KG1 (cell line): ENCODE measurements at places on chromosomes 12 and 14.
A peak's percentile ranks its signal among the peaks of the same experiment; 100 is the strongest.

GRCh38 chr14:90727082-90727481 is 89.1 kb downstream of the TTC7B start:
- DNase-seq: no peak

GRCh38 chr12:113154351-113154973 is 4.9 kb downstream of the CFAP73 start:
- DNase-seq: no peak

DNA sequence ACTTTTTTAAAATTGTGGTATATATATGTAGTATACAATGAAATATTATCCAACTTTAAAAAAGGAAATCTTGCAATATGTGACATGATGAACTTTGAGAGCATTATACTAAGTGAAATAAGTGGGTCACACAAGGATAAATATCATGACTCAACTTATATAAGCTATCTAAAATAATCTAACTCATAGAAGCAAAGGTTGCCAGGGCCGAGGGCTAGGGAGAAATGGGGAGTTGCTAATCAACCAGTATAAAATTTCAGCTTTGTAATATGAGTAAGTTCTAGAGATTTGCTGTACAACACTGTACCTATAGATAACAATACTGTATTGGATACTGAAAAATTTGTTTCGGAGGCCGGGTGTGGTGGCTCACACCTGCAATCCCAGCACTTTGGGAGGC is 38.5 kb downstream of the TAOK3 start:
- no peak for DNase-seq

- DNase-seq: no peak
Measured at GRCh38 chr12:105552056-105552455, 221.6 kb downstream of the C12orf75 start.

DNA sequence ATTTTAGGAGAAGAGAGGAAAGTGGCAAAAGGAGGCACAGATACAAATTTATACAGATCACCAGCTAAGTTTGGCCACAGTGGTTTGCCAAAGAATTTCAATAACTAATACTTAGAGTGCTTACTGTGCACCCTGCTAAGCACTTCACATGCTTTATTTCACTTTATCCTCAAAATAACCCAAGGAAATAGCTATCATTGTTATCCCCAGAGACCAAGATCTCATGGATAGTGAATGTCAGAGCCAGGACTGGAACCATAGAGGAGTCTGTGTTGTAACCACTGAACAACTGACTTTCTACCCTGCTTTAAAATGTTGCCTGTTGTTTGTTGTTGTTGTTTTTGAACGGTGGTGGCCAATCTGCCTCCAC is 1.3 kb upstream of the TCP11L2 start:
- DNase-seq: no peak

GRCh38 chr12:59069516-59069915 is 149.2 kb upstream of the LRIG3 start:
- DNase-seq: no peak

- no peak for DNase-seq
Measured at GRCh38 chr14:100900837-100901390, 2.6 kb downstream of the RTL1 start.

DNA sequence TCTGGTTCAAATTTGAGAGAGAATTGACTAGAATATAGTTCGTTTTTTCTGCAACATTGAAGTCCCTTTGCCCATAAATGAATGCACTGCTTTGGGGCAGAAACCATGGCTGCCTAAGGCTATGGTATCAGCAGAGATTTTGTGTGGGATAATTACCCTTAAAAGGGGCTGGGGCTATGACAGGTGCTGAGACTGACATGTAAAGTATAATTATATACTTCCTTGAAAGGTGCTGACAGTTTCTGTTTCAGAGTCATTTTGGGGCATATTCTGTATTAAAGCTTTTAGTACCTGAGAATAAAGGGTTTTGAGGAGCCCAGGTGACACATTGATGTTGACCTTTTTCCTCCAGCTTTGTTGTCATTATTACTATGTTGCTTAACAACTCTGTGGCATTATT is 150.3 kb upstream of the PTPRQ start:
- no peak for DNase-seq

GRCh38 chr14:35963209-35963608 is 137.1 kb downstream of the BRMS1L start:
- no peak for DNase-seq

GRCh38 chr12:104930388-104931326 is 27.4 kb downstream of the SLC41A2 start:
- DNase-seq: no peak

DNA sequence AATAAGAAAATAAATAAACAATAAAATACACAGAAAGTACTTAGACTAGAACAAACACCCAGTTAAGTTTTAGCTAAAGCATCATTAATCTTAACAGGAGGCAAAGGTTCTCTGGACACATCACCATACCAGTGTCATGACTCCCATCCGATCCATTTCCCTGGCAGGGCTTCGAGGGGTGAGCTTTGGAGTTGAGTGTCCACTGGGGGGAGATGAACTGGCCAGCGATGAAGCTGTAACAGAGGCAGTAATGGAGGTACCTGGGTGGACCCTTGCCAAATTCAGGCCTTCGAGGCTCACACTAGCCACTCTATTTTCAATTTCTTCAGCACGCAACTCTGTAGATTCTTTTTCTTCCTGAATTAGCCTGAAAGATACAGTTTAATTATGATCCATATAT is 269.5 kb downstream of the ACSS3 start:
- DNase-seq: no peak

GRCh38 chr12:121005346-121005815 is 10.9 kb downstream of the C12orf43 start:
- DNase-seq: no peak

GRCh38 chr14:59086241-59086882 is 102.1 kb upstream of the DAAM1 start:
- no peak for DNase-seq

DNA sequence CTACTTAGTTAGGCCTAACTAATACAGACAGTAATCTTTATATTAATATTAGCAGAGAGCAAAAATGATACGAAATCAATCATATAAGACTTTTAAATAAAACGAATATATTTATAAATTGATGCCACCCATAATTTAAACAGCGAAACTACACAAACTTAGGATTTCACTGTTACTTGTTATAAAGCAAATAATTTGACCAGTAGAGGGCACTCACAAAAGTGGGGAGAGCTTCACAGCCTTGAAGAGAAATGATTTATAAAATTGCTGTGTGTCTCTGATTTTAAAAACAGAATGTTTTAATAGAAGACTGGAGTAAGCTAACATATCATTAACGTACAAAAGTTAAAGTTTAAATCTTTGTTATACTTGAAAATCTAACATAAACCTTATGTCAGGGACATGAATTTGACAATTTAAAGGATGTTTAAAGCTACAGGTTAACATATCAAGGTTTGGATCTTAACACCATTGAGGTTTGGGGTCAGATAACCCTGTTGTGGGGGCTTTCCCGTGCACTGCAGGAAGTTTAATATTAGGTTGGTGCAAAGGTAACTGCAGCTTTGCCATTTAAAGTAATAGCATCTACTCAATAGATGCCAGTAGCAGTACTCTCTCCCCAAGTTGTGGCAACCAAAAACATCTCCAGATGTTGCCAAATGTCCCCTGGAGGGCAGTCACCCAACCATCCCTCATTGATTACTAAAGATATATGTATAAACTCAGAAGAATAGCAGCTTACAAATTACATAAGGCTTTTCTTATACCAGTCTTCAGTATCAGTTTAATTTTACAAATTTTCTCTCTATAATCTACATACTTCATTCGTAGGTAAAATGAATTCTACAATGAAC is 9.3 kb downstream of the KRAS start:
- DNase-seq: peak; percentile 29

DNA sequence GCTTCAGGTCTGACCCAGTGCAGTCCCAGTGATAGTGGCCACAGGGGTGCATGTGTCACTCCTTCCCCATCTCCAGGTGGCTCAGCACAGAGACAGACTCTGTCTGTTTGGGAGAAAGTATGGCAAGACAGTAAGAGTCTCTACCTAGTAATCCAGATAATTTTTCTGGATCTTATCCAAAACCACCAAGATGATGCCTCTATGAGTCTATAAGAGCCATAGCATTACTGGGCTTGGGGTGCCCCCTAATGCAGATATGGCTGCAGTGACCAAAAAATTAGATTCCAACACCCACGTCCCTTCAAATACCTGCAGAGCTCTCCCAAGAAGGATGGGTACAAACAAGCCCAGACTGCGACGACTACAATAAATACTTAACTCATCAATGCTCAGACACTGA is 123.8 kb downstream of the GRIP1 start:
- no peak for DNase-seq

DNA sequence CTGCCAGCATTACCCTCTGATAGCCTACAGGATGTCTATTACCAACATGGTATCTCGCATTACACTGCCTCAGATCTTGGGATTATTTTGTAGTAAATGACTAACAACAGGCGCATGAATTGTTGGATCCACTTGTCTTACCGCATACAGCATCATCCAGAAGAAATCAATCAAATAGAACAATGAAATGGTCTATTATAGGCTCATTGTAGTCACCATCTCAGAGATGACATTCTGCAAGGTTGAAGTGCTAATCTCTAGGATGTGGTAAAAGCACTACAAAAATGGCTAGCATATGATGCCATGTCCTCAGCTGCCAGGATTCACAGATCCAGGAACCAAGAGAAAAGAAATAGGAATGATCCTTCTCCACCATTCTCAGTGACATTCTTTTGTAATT is 52.0 kb downstream of the WASHC3 start:
- DNase-seq: no peak

GRCh38 chr14:56514663-56515371 is 64.8 kb upstream of the TMEM260 start:
- DNase-seq: no peak

DNA sequence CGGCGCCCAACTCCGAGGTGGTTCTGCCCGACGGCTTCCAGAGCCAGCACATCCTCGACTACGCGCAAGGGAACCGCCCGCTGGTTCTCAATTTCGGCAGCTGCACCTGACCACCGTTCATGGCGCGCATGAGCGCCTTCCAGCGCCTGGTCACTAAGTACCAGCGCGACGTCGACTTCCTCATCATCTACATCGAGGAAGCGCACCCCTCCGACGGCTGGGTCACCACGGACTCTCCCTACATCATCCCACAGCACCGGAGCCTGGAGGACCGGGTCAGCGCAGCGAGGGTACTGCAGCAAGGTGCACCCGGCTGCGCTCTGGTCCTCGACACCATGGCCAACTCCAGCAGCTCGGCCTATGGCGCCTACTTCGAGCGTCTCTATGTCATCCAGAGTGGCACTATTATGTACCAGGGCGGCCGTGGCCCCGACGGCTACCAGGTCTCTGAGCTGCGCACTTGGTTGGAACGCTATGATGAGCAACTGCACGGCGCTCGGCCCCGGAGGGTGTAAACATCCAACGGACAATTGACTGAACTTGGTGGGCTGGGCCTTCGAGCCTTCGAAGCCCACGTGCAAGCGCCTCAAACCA is 699 bp downstream of the DIO3 start:
- DNase-seq: no peak

GRCh38 chr14:68047906-68048305 is 228.3 kb downstream of the RAD51B start:
- no peak for DNase-seq

DNA sequence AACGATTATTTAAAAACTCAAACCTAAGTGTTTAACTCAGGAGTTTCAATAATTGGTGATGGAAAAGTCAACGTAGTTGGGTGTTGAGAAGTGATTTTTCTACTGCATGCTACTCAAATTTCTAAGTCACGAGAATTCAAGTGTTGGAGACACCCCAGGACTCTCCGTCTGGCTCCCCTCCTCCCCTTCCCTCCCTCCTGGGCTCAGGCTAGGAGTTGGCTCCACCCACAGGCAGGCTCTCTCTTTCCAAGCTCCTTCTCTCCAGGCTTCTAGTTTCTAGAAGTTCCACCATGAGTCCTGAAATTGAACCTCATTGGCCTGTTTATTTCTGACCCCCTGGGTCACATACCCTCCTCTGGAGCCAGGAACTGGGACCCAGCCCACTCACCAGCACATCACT is 73.0 kb downstream of the TMEM132D start:
- DNase-seq: no peak

GRCh38 chr12:10101648-10102220 is 2.9 kb upstream of the CLEC1A start:
- no peak for DNase-seq

DNA sequence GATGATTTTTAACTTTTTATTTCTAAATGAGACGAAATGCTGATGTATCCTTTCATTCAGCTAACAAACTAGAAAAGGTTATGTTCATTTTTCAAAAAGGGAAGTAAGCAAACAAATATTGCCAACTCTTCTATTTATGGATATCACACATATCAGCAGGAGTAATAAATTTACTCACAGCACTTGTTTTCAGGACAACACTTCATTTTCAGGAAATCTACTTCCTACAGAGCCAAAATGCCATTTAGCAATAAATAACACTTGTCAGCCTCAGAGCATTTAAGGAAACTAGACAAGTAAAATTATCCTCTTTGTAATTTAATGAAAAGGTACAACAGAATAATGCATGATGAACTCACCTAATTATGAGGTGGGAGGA is 139.6 kb downstream of the HMGA2 start:
- DNase-seq: no peak

DNA sequence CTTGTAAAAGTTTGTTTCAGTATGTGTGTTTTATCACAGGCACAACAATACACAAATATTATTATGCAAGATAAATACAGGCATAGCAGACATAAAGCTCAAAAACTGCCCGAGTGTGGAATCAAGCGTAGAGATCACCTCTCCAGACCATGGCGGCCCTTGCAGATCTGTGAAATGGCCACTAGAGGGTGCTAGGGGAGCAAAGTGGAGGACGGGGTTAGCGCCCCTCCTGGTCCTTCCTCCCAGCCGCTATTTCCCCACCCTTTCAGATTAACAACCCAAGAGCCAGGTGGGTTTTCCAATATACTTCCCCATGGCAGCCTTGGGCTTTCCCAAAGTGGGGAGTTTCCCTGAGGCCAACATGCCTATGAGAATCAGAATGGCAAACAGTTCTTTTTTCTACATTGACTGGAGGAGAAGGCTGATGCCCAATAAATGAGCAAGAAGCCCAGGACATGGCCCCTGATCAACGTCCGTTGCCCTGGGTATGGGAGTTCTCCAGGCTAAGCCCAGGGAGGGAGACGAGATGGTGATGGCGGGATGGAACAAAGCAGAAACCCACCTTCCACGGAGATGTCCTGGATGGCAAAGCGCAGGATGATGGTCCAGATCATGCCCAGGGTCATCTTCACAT is 67.4 kb downstream of the ACTN1 start:
- peak; percentile 50 for DNase-seq

- DNase-seq: no peak
Measured at GRCh38 chr12:10372559-10372958, 17.3 kb downstream of the KLRK1 start.

- no peak for DNase-seq
Measured at GRCh38 chr12:51323317-51323960, 535 bp downstream of the BIN2 start.

- peak; percentile 25 for DNase-seq
Measured at GRCh38 chr12:50637870-50638481, 125.9 kb upstream of the ATF1 start.

- no peak for DNase-seq
Measured at GRCh38 chr12:13252024-13252423, 55.5 kb downstream of the EMP1 start.
